ENCODE measurements at places on chromosomes 6 and 20.

- no peak for DNase-seq
Measured at GRCh38 chr20:43386878-43387277, 70.8 kb upstream of the SRSF6 start.

DNA sequence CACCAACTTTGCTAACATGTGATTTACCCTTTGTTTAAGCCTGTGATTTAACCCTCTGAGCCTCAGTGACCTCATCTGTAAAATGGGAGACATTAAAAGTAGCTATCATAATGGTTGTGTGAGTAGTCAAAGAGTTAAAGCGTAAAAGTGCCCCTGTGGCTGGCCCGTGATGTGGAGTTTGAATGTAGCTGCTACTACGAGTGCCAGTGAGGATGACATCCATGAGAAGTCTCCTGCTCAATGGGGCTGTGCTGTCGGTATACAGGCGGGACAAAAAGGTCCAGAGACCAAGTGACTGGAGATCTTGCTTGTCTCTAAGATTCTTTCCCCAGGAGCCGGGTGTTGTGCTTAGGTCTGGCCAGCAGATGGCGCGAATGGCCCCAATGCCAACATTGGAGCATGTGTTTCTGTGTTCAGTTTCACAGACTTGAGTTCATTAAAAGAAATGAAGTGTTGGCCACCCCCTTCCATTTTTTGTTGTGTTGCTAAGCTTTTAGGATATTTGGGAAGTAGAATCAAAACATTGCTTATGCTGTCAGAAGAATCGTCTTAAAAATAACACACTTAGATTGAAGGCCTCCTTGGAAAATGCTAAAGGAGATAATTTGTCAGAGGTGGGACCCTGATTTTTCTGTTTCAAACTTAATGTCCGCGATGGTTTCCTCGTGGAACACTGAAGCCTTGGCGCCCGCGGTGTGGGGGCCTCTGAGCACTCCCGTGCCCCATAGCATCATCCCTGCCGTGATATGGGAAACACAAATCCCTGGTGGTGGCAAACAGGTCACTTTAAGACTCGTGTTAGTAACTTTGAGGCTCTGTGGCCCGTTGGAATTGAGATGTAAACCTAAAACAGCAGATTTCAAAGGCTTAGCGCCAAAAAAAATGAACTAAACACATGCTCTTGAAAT, 9.3 kb upstream of the RBM38 start:
- peak; percentile 79 for DNase-seq

GRCh38 chr6:166672624-166673206, 45.7 kb upstream of the RPS6KA2 start:
- no peak for DNase-seq

DNA sequence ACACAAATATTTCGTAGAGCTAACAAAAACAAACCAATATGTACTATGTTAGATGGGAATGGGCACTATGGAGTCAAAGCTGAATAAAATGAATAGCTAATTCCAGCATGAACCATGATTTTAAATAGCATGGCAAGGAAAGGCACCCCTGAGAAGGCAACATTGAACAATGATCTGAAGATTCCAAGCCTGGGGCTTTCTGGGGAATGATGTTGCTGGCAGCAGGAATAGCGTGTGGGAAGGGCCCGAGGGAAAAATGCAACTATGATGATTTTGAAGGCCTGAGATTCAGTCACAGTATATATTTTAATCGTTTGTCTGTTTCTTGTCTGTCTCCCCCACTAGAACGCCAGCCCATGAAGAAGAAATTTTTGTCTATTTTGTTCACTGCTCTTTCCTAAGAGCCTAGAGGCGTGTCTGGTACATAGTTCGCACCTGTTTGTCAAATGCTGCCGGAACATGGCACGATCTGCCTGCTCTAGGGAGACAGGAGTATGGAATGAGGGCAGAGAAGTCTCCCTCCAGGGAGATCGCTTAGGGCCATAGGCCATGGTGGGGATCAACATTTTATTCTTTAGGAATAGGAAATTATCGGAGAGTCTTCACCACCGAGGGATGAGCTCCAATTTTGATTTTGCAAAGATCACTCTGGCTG, 84.8 kb upstream of the EYA2 start:
- no peak for DNase-seq

DNA sequence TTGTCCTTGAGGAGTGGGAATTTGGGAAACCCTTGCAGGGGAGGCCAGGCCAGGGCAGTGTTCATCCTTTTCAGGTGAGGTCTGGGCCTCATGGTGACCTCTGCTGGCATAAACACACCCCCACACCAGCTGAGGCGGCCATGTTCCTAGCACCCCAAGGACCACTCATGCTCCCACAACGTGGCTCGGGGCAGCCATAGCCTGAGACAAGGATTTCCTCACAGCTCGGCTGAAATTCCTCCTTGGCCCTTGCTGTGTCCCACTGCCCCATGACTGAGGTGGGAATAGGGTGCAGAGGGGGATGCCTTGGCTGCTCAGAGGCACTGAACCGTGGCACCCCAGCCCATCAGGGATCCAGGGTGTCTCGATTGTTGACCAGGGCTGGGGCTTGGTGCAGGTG, 27.3 kb upstream of the SPDEF start:
- no peak for DNase-seq

DNA sequence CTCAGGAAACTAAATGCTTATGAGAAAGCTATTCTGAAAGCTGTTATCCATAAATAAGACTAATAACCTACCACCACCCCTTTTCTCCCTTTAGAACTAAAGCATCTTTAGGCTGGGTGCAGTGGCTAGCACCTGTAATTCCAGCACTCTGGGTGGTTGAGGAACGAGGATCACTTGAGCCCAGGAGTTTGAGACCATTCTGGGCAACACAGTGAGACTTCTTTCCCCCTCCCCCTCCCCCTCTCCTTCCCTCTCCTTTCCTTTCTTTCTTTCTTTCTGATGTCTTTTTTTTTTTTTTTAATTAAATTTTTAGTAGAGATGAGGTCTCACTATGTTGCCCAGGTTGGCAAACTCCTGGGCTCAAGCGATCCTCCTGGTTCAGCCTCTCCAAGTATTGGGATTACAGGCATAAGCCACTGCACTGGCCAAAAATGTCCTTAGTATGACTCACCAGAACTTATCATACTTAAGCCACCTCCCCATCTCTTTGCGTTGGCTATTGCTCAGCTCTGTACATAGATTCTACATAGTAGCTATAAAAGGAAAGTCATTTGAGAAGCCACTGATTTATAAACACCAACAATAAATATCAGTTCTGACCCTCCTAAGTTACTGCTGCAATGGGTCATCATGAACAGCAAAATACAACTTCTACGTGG, 54.8 kb upstream of the SPDEF start:
- DNase-seq = no peak

GRCh38 chr6:7252390-7252789, 60.6 kb downstream of the SSR1 start:
- DNase-seq = no peak

GRCh38 chr6:105170059-105170458, 9.8 kb downstream of the POPDC3 start:
- DNase-seq = no peak

- no peak for DNase-seq
Measured at GRCh38 chr6:29564875-29565274, 5.3 kb upstream of the UBD start.

GRCh38 chr20:36115925-36116324, 38.6 kb upstream of the EPB41L1 start:
- no peak for DNase-seq

DNA sequence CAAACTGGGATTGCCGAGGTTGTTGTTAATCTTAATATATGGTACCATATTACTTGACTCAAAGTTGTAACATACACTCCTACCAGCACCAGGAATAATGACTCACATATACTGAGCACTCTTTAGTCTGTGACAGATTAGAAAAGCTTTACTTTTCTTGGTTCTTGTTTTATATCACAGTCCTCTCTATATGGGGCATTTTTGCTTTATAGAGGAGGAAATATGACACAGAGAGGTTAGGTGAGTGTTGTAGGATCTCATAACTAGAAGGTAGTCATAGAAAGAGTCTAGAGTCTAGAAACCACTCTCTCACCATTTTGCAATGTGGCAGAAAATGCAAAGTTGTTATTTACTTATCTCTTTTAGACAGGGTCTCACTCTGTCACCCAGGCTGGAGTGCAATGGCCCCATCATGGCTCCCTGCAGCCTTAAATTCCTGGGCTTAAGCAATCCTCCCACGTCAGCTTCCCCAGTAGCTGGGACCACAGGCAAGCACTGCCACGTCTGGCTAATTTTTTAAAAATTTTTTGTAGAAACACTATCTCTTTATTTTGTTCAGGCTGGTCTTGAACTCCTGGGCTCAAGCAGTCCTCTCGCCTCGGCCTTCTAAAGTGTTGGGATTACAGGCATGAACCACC, 13.4 kb downstream of the TRIM38 start:
- DNase-seq = no peak

GRCh38 chr20:22080985-22081384, 375.5 kb downstream of the PAX1 start:
- DNase-seq = no peak

DNA sequence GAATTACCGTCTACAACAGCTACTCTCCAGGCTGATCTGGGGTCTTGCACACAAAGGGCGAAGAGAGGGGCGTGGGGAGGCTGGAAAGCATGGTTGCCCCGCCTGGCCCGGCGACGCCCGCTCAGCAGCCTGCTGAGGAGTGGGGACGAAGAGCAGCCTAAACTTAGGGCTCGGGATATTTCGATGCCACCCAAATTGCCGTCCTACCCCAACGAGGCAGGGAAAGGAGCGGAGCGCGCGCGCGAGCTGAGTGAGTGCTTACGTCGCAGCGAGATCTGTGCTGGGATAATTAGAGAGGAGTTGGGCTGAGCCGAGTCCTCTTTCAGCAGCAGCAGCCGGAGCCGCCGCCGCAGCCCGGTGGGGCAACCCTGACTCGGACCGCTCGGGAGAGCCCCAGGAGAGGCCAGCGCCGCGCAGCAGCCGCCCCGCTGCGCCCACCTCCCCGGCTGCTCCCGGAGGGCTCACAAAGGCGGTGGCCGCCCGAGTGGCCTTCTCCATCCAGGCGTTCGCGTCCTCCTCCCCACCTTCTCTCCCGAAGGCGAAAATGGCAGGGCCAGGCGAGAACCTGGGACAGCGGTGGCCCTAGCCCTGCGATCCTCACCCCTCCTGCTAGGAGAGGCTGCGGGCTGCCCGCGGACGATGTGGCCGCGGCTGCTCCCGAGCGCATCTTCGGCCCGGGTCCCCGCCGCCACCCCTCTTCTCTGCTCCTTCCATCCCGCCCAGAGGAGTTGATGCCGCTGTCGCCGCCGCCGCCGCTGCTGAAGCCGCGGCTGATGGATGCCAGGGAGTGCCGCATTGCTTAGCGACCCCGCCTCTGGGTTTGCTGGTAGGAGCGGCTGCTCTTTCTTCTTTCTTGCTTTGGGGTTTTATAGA, at the start of gene CLVS2:
Gene CLVS2 (plus strand): TSS at position 315 of the 873 bp plus-strand sequence. CDS start 1,543 bp downstream, outside the sequence.
- no peak for DNase-seq

DNA sequence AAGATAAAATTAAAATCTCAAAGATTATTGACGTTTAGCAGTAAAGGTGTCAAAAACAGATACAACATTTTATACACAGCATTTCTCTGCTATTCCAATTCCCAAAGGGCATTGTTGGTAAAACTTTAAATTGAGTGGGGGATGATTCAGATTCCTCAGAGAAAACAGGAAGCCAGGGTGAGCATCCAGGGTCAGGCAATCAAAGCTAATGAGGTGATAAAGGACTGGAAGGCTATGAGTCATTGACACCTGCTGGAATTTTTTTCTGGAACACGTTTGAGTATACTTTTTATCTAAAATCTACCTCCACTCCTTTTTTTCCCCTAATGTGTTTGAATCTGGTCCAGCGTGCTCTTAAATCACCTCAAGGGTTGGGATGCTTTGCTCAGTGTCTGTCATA, 52.2 kb downstream of the FKBP1C start:
- DNase-seq = no peak

- no peak for DNase-seq
Measured at GRCh38 chr20:57342829-57343228, 8.2 kb upstream of the RAE1 start.

GRCh38 chr6:52522151-52522626, 54.7 kb downstream of the TRAM2 start:
- DNase-seq = no peak

GRCh38 chr6:105785066-105785811, 300.9 kb upstream of the PRDM1 start:
- no peak for DNase-seq

DNA sequence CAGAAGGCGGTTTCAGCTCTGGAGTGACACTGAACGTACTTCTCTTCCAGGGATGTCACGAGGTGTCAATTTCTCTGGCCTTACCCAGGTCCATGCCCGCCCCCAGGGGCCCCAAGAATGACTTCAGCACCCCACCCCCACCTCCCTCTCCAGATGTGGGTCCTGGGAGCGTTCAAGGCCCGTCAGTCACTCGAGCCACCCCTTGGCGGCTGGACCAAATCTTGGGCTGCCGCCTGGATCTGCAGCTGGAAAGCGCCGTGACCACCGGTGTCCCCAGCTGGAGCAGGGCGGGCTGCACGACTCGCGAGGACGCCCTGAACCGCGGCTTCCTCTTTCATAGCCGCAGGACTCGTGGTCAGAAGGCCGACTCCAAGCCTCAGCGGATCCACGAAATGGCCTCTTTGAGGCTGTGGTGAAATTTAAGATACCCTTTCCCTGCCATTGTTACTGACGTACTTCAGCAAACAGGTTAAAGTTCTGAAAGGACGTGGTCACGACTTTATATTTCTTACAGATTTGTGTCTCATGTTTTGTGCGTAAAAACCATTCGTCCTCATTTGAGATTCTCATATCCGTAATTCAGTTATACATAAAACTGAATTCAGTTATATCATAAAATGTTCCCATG, 29.3 kb downstream of the TRIM38 start:
- peak; percentile 7 for DNase-seq

DNA sequence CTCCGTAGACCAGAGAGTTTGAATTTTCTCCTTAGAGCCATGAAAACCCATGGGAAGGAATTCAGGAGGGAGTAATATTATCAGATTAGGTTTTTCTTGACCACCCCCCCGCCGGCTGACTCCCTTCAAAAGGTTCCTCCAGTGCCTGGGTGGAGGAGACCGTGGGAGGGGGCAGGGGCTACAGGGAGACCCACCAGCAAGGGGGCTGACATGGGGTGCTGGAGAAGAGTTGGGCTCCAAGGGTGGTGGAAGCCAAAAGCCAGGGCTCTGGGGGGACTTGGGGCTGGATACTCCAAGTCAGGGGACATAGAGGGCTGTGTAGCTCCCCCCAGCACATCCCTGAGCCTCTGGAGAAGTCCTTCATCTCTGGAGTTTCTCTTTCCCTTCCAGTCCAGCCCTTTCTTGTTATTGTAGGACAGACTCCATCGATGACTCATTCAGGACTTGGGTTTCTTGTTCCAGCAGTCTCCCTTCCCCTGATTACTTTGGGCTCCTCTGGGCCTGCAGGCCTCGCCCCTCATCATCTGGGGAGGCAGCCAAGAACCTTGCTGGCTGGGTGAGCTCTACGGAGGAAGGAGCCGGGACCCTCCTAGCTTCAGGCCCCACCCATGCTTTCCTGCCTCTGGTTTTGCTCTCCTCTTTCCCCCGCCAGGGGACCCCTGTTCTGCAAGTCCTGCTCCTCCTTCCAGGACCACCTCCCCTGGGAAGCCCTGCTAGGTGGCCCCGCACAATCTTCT, 10.5 kb upstream of the KIAA1755 start:
- DNase-seq = no peak
